Memory B cell (primary cell): ENCODE measurements at places on chromosomes 12 and 14.

DNA sequence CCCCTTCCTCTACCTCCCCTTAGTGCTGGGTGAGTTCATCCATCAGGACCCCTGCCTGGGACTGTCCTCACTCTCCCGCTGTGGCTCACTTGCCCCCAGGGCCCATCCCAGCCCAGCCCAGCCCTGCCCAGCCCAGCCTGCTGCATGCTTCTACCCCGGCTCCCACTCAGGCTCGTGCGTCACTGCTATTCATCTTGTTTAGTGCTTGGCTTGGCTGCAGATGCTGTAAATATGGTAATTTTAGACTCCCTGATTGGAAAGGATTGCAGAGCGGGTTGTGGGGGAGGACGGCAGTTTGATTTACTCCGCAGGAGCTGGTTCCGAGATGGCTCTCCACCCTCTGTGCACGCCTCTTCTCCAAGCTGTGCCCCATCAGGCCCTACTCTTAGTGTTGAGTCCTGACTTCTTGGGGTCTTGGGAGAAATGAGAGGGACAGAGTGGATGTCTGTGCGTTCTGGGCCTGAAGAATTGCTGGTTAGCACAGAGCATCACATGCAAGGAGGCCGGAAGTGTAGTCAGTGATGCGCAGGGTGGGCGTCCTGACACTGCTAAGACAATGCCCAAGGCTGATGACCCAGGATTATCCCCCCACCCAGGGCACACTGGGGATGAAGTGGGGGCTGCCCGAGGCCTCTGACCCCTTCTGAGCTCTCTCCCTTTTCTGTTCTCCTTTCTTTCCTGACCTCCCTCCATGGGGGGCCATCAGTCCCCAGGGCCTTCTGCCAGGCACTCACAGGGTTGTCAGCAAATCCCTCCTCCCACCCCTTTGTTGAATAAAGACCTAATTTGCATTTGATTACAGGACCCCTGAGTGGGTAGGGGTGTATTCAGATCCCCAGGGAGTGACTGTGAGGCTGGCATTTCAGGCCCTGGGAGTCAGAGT, 244.4 kb downstream of the ZFP36L1 start:
- no peak for DNase-seq

- no peak for DNase-seq
Observed at GRCh38 chr12:958588-959123, 9.2 kb upstream of the RAD52 start.

GRCh38 chr14:69910871-69911270, 31.7 kb downstream of the SMOC1 start:
- no peak for DNase-seq

DNA sequence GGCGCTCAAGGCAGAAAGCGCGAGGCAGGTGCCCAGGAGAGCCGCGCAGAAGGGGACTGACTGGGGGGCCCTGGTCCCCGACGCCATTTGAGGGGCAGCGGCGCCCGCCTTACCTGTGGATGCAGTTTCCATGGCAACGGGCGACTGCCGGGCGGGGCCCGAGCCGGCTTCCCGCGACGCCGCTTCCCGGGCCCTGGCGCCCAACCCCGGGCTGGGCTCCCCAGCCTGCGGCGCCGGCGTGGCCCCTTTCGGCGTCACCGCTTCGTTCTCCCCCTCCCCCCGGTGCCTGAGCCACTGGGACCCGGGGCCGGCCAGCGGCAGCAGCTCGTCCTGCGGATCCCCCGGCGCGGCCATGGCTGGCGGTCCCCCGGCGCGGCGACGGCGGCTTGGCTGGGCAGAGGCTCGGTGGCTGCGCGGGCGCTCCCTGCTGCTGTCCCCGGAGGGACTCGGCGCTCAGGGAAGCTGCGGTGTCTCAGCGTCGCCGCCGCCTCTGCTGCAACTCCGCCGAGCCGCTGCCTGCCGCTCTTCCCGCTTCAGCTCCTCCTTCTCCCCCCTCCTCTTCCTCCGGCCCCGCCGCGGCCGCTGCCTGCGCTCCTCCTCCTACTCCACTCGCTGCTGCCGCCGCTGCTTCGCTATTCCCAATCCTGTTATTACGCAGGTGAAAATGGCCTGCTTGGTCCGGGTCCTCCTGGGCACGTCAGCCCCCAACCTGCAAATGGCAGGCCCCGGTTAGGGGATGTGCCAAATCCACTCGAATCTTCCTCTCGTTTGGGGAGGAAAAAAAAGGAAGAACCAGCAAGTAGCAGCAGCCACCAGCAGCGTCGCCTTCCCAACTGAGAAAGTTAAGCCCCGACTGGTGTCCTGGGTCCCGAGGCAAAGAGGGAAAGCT, at the start of gene RTN1:
RTN1 (minus strand) TSS at position 500 of the 889 bp plus-strand sequence; CDS start at position 354, 146 bp downstream.
- no peak for DNase-seq

DNA sequence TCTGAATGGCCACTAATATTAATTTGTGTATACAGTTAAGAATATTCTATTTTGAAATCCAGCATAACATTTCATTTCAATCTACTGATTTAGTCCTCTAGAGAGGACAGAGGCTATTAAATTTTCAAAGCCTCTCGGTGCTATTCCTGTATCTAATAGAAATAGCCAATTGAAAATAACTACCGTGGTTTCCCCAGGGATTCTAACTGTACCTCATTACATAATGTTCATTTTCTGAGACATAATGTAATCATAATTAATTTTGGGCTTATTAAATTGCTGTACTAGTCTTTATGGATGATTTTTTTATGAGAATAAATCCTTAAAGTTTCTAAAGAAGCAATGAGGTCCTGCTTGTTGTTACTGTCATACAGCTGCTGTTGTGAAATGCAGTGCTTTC, 38.6 kb upstream of the ACSS3 start:
- DNase-seq, result no peak

DNA sequence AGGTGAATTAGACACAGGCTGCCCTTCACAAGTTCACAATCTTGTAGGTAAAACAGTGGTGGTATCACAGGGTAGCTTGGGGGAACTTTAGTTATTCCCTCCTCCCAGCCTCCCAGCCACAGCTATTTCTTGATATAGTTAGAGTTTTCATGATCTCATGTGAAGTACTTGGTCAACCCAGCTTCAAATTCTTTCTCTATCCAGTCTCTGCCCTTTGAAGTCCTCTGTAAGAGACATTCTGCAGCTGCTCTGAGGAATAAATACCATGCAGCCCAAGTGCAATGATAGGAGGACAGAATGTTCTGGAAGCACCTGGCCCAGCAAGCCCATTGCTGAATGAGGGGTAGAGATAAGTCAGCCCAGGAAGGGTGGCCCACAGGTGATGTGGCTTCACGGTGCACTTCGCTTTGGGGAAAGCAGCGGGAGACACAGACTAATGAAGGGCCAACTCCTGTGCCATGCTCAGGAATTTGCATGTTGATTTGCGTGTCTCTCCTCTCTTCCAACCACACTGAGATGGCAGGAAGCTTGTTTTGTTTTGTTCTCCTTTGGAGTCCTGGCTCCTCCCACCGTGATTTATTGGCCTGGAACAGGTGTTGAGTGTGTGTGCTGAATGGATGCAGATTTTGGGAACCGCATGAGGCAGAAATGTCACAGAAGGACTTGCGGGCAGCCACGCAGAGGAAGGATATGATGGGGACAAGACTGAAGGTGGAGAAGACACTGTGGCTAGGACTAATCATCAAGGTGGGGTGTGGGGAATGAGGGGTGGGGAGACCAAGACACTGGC, 8.0 kb upstream of the TXNRD1 start:
- DNase-seq, result no peak

DNA sequence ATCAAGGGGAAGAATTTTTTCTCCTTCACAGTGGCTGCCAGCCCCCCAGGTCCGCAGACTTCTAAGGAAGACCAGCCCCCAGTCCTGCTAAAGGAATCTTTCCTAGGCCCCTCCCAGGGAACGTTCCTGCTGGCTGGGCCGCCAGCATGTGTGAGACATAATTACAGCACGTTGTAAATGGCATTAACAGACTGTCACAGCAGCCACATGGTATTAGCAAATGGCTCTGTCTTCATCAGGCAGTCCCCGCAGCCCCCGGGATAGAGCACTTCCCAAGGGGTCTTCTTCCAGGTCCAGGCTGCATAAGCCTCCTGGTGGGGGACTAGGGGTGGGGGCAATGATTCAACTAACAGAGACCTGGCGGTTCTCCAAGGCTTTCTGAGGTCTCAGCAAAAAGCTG, 34.9 kb upstream of the FAM222A start:
- DNase-seq, result no peak

DNA sequence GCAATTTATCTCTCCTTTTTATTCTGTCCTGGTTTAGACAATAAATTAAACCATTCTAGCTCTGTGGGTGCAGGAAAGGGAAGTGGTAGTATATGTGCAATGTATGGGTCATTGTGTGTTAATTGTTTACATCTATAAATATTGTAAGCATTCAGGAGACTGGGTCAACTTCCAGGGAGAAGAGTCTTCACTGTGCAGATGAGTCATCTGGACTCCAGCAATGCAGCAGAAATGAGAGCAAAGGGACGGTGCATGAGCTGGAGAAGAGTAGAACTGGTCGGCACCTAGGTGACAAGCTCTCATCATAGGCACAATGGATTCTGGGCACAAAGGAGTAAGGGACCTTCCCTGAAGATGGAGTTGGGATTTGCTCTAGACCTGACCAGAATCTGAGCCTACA, 211.1 kb upstream of the DAAM1 start:
- DNase-seq, result no peak

DNA sequence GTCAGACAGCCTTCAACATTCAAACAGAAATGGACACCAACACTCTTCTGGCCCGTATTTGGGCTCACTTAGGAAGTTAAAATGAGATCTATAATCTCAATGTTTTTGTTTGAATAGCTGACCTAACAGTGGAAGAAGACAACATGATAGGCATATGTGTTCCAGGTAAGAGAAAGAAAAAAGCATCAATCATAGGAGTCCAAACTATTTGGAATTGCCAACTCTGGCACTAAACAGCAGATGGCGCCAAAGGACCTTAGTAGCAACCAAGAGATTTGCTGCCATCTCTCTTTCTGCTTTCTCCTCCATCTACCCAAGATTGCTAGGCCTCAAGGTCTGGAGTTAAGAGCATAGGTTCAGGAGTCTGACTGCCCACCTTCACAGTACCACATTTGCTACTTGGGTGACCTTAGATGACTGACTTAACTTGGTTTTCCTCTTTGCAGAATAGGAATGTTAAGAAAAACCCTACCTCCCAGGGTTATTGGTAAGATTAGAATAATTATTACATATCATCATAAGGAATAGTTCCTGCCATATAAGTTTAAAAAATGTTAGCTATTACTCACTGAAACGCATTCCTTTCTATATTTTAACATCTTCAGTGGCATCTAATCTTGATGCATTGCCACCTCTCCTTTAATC, 30.2 kb downstream of the PEX5 start:
- DNase-seq, result peak; percentile 66

DNA sequence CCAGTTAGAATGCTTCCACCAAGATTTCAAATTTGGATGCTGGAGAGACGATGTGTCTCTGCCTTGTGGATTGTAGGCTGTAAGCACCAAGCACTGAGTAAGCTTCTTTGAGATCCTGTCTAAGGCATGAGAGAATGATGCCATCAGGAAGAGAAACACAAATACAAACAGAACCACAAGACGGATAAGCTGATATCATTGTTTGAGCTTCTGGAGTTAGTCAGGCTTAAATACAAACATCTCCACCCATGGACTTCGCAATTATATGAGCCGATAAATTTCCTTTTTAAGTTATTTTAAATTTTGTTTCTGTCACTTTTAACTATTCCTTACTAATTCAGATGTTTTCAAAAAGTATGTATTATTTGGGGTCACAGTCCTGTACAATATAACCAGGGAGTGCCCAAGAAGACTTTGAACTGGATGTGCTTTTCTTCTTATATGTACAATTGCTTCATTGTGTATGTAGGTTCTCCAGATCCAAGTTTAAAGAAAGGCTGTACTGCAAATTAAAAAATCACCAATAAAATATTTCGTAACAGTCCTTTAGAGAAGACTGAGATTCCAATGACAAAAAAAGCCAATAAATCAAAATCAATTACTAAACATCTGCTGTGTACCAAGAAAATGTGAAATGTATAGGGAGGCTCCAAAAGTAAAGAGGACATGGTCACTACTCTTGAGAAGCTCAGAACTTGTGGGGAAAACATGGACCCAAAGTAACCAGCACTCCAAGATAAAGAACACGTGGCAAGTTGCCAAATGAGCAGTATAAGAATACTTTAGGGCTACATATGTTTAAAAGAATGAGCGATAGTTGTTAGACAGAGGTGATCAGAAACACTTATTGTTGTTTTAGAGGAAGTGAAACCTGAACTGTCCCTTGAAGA, 274.1 kb downstream of the ADAMTS20 start:
- peak; percentile 3 for DNase-seq

GRCh38 chr14:102525219-102525928, 15.8 kb upstream of the ANKRD9 start:
- peak; percentile 31 for DNase-seq

- no peak for DNase-seq
Observed at GRCh38 chr12:67068761-67069450, 200.3 kb upstream of the CAND1 start.

- DNase-seq, result no peak
Observed at GRCh38 chr14:82047777-82048470, 514.3 kb upstream of the SEL1L start.

DNA sequence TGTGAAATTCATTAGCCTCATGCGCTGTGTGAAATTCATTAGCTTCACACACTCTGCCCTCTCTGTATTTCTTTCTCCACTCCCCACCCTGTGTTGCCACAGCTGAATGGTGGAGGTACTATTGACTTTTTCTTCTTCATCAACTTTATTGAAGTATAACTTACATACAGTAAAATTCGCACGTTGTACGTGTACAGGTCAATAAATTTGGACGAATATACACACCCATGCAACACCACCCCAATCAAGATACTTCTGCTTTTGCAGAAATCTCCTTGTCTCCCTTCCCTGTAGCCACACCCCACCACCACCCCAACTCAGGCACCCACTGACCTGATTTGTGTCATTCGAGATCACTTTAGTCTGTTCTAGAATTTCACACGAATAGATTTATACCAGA, 51.8 kb downstream of the FBXL14 start:
- no peak for DNase-seq

GRCh38 chr14:103223818-103224352, 100.6 kb downstream of the TNFAIP2 start:
- no peak for DNase-seq
